ENCODE measurements at places on chromosomes 7 and 10. TPM values are rescaled to one million over a fixed set of nuclear protein-coding genes. Genes with fewer than 3 reads are reported as not detected.

DNA sequence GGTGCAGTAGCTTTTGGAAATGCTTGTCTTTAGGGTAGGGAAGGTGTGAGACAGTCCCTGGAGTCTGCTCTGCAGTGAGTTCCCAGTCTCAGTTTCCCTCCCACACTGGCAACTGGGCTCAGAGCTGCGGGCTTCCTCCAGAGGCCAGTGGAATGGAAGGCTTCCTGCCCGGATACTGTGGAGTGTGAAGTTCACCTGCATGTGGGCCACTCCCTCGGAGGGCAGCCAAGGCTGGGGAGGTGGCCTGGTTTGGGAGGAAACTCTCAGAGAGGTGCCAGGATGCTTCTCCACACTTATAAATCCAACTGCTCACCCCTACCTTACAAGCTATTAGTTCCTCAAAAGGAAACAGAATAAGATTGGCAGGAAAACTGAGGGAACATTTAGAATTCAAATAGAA, 18.1 kb upstream of the UBE2H start:
- no peaks in the 10 kb centered on the region for H3K27me3 ChIP-seq
- H3K36me3 ChIP-seq = no peaks in the 10 kb centered on the region
- peak overlapping the region; percentile 64 for H3K27ac ChIP-seq
- H3K4me1 ChIP-seq = peaks cover 9% of the 10 kb centered on the region
- no peak for DNase-seq

- H3K27me3 ChIP-seq = no peaks in the 10 kb centered on the region
- H3K4me3 ChIP-seq = peak overlapping the region; percentile 98
- DNase-seq = no peak
- H3K27ac ChIP-seq = peak overlapping the region; percentile 97
- peaks cover 70% of the 10 kb centered on the region for H3K4me1 ChIP-seq
These were observed 1.8 kb downstream of the CALU start for GRCh38 chr7:128740996-128741395.

GRCh38 chr10:100882671-100883311, 30.0 kb upstream of the SLF2 start:
- H3K4me3 ChIP-seq = no peak overlapping the region
- H3K27ac ChIP-seq = peak overlapping the region; percentile 51
- DNase-seq = peak; percentile 27
- H3K4me1 ChIP-seq = peaks cover 22% of the 10 kb centered on the region
- no peaks in the 10 kb centered on the region for H3K36me3 ChIP-seq

Gene UPK3B
- 0.49 TPM for total RNA-seq

DNA sequence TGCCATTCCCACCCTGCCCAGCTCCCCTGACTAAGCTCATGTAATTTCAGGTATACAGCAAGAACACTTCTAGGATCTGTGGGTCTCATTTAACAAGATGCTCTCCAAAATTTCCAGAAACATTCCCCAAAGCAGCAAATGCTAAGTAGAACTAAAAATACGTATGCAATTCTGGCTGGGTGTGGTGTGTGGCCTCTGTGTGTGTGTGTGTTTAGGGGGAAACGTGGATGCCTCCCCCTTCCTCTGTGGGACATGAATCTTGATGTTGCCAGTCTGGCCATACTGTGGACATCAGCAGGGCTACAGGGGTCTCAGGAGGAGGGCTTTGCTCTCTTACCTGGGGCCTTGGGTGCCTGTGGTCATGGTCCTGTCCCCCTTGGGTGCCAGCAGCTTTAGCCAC, 18.4 kb downstream of the EMX2 start:
- H3K36me3 ChIP-seq = no peaks in the 10 kb centered on the region
- no peak overlapping the region for H3K27ac ChIP-seq
- H3K4me1 ChIP-seq = no peaks in the 10 kb centered on the region
- H3K4me3 ChIP-seq = no peak overlapping the region
- DNase-seq = no peak
- H3K27me3 ChIP-seq = peaks cover 89% of the 10 kb centered on the region

Gene SFMBT2
- 11.0 TPM for total RNA-seq

GRCh38 chr10:49379596-49380410, 16.1 kb downstream of the DRGX start:
- no peaks in the 10 kb centered on the region for H3K36me3 ChIP-seq
- peaks cover 6% of the 10 kb centered on the region for H3K4me1 ChIP-seq
- H3K27ac ChIP-seq = no peak overlapping the region
- peaks cover 36% of the 10 kb centered on the region for H3K27me3 ChIP-seq
- DNase-seq = no peak
- no peak overlapping the region for H3K4me3 ChIP-seq

- peaks cover 74% of the 10 kb centered on the region for H3K4me1 ChIP-seq
- no peaks in the 10 kb centered on the region for H3K36me3 ChIP-seq
- peak overlapping the region; percentile 92 for H3K4me3 ChIP-seq
- no peaks in the 10 kb centered on the region for H3K27me3 ChIP-seq
These were observed 1.1 kb downstream of the CUX1 start for GRCh38 chr7:101818287-101819071.

Gene BRAT1
- 13.7 TPM for total RNA-seq

- no peak overlapping the region for H3K27ac ChIP-seq
- DNase-seq = no peak
- no peaks in the 10 kb centered on the region for H3K36me3 ChIP-seq
- no peak overlapping the region for H3K4me3 ChIP-seq
- H3K4me1 ChIP-seq = no peaks in the 10 kb centered on the region
These were observed 146.5 kb downstream of the ALOX5 start for GRCh38 chr10:45520476-45520875.

DNA sequence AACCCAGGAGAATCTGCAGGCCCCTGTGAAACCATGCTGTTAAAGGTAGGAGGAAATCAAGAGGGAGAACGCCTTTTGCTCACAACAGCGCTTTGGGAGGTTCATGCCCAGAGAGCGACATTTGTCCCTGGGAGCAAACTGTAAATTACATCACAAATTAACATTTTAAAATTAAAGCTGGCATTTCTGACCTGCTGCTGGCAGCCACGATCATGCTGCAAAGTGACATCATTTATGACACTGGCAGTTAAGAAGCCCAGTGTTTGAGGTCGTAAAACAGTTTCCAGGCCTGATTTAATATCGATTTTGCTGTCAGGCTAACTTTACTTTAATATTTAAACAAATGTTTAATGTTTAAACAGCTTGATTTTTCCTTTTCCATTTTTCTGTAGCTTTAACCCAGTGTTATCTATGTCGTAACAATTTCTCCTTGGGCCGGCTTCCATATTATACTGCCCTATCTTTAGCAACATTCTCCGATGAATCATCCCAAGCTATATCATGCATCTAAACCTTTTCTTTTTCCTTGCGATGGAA, 86.5 kb upstream of the NPVF start:
- no peaks in the 10 kb centered on the region for H3K36me3 ChIP-seq
- H3K4me3 ChIP-seq = no peak overlapping the region
- H3K27ac ChIP-seq = no peak overlapping the region
- H3K27me3 ChIP-seq = no peaks in the 10 kb centered on the region
- no peaks in the 10 kb centered on the region for H3K4me1 ChIP-seq

Gene TMEM248
- total RNA-seq = 41.4 TPM

Gene STEAP4
- total RNA-seq = 15.7 TPM

GRCh38 chr10:6973899-6974298, 393.8 kb upstream of the PRKCQ start:
- H3K36me3 ChIP-seq = no peaks in the 10 kb centered on the region
- no peak for DNase-seq
- no peak overlapping the region for H3K27ac ChIP-seq
- no peak overlapping the region for H3K4me3 ChIP-seq

Gene FLNC
- total RNA-seq = 839 TPM

Gene STEAP2
- total RNA-seq = 6.1 TPM

Gene ECHDC3
- total RNA-seq = 88.5 TPM

- no peaks in the 10 kb centered on the region for H3K4me1 ChIP-seq
- DNase-seq = no peak
- H3K36me3 ChIP-seq = no peaks in the 10 kb centered on the region
- H3K27ac ChIP-seq = no peak overlapping the region
- no peaks in the 10 kb centered on the region for H3K27me3 ChIP-seq
These were observed 206.3 kb downstream of the FANK1 start for GRCh38 chr10:126102636-126103035.

DNA sequence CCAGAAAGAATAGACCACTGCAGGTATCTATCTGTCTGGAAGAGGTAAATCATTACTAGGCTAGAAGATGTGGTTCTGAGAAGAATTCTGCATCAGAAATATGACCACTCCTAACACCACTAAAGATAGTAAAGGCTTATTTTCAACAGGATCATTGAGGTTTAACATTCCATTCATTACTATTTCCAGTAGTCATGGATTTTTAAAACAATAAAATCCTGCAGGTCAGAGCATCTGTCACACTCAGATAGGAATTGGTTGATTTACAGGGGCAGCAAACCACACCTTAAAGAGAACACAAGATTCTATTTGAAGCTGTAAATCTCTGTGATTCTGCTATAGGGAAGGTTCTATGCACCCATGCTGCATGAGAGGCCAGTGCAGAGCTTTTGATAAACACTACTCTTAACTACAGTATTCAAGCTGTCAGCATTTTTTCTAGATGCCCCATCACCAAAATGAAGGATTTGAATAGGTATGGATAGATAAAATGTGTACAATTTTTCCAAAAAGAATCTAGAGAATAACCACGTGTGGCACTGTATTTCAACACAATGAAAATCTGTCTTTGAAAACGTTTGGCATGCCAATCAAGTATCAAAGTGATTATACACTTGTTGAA, 14.6 kb downstream of the LRRC17 start:
- no peak for DNase-seq
- no peaks in the 10 kb centered on the region for H3K27me3 ChIP-seq
- no peaks in the 10 kb centered on the region for H3K36me3 ChIP-seq
- H3K4me1 ChIP-seq = no peaks in the 10 kb centered on the region
- no peak overlapping the region for H3K27ac ChIP-seq

Gene LLCFC1
- total RNA-seq = not detected

DNA sequence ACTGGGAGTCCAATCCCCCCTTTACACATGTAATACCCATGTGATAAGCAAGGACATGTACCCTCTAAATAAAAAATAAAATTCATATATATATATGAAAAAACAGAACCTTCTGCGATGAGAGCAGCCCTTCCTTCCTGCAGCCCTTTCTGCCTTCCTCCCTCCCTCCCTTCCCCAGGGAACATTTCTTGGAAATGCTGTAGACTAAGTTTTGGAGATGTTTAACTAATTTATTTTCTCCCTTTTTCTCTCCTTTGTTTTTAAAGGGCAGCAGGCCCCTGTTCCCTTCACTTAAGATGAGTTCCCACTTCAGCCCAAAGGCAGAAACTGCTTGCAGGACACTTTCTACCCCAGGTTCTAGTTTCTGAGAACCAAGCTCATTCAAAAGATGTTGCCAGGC, 179.2 kb downstream of the FRMD4A start:
- H3K4me1 ChIP-seq = peaks cover 5% of the 10 kb centered on the region
- no peak overlapping the region for H3K4me3 ChIP-seq
- no peak for DNase-seq
- peaks cover 60% of the 10 kb centered on the region for H3K27me3 ChIP-seq
- no peaks in the 10 kb centered on the region for H3K36me3 ChIP-seq

Gene OPALIN
- total RNA-seq = not detected

- DNase-seq = peak; percentile 82
- no peaks in the 10 kb centered on the region for H3K36me3 ChIP-seq
- peak within 1 kb of the TSS; percentile 96 for H3K4me3 ChIP-seq
These were observed at the start of the genes MPLKIP and SUGCT for GRCh38 chr7:40134428-40135316. Gene MPLKIP, minus strand, starts transcription at chr7:40134622. Its CDS starts 55 bp downstream, at chr7:40134567. Gene SUGCT, plus strand, starts transcription at chr7:40135005.

Gene CFAP46
- 0.99 TPM for total RNA-seq

- no peak overlapping the region for H3K4me3 ChIP-seq
- H3K27ac ChIP-seq = peak overlapping the region; percentile 83
- DNase-seq = no peak
These were observed 23.7 kb downstream of the EPDR1 start for GRCh38 chr7:37943905-37944736.

- H3K4me1 ChIP-seq = peaks cover 26% of the 10 kb centered on the region
- no peak overlapping the region for H3K4me3 ChIP-seq
- peak overlapping the region; percentile 57 for H3K27ac ChIP-seq
- H3K36me3 ChIP-seq = no peaks in the 10 kb centered on the region
These were observed 14.5 kb downstream of the SH2D4B start for GRCh38 chr10:80552151-80552646.

- H3K36me3 ChIP-seq = no peaks in the 10 kb centered on the region
- no peaks in the 10 kb centered on the region for H3K27me3 ChIP-seq
- no peak for DNase-seq
- no peak overlapping the region for H3K4me3 ChIP-seq
These were observed 166.8 kb downstream of the SORCS1 start for GRCh38 chr10:106997721-106998120.

DNA sequence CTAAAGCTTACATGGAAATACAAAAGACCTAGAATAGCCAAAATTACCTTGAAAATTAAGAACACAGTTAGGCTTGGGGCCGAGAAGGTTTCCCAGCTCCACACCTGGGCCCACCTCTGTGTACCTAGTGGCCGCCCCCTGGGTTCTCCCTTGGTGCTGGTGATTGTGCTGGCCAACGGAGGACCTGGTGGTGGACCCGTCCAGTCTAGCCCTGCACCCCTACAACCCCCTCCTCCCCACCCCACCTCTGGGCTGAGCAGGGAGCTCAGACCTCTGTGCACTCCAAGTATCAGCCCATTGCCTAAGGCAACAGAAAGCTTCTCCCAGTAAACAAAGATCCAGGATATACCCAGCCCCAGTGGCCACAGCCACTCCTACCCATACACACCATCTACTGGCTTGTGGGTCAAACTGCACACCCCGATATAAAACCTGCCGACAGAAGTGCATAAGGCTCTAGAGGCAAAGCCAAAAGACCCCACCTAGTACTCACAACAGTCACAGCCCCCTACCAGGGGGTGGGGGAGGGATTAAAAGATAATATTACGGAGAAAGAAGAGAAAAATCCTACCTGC, 105.0 kb upstream of the DIP2C start:
- H3K27me3 ChIP-seq = no peaks in the 10 kb centered on the region
- no peak for DNase-seq
- H3K4me3 ChIP-seq = no peak overlapping the region
- H3K27ac ChIP-seq = no peak overlapping the region
- no peaks in the 10 kb centered on the region for H3K36me3 ChIP-seq
- H3K4me1 ChIP-seq = peaks cover 5% of the 10 kb centered on the region

GRCh38 chr7:116790025-116790424, 72.4 kb upstream of the CAPZA2 start:
- no peaks in the 10 kb centered on the region for H3K27me3 ChIP-seq
- H3K36me3 ChIP-seq = no peaks in the 10 kb centered on the region
- no peak for DNase-seq
- peaks cover 7% of the 10 kb centered on the region for H3K4me1 ChIP-seq

GRCh38 chr10:19048489-19048888, at the start of gene MALRD1:
Gene MALRD1, plus strand, starts transcription at chr10:19048801. Its CDS starts 138 bp downstream, at chr10:19048939.
- H3K27ac ChIP-seq = no peak within 1 kb of the TSS
- no peak for DNase-seq
- no peaks in the 10 kb centered on the region for H3K27me3 ChIP-seq
- no peaks in the 10 kb centered on the region for H3K4me1 ChIP-seq

Gene PAX2
- not detected for total RNA-seq

Gene SLC16A9
- total RNA-seq = 1.1 TPM

Gene RBP3
- total RNA-seq = not detected

Gene MYL7
- 518 TPM for total RNA-seq

Gene FAM25C
- total RNA-seq = not detected

Measured in left ventricle myocardium inferior (tissue), 1 donor.